Stimulated activated CD4-positive, alpha-beta T cell treated with anti-CD3 and anti-CD28 coated beads, Interleukin-15, amount 100 ng/mL, for 1 hour (primary cell): ENCODE measurements at places on chromosomes 2 and 18.

GRCh38 chr2:67251741-67252140, 145.4 kb upstream of the ETAA1 start:
- DNase-seq = no peak

DNA sequence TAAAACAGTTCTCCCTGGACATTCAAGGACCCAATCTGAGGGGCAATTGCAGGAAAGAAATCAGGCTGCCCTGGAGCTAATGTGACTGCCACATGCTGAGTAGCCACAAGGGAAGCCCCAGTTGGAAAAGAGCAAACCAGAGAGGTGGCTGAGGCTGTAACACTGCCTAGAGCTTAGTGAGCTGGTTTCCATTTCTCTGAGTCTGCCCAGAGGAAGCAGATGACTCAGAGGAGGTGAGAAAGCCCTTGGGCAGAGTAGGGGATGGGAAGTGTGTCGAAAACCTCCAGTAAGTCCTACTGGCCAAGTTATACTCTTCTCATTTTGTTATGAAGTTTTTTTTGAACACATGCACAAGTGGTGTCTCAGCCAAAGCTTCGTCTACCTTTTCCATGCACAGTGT, 753.0 kb downstream of the CNTNAP5 start:
- no peak for DNase-seq

DNA sequence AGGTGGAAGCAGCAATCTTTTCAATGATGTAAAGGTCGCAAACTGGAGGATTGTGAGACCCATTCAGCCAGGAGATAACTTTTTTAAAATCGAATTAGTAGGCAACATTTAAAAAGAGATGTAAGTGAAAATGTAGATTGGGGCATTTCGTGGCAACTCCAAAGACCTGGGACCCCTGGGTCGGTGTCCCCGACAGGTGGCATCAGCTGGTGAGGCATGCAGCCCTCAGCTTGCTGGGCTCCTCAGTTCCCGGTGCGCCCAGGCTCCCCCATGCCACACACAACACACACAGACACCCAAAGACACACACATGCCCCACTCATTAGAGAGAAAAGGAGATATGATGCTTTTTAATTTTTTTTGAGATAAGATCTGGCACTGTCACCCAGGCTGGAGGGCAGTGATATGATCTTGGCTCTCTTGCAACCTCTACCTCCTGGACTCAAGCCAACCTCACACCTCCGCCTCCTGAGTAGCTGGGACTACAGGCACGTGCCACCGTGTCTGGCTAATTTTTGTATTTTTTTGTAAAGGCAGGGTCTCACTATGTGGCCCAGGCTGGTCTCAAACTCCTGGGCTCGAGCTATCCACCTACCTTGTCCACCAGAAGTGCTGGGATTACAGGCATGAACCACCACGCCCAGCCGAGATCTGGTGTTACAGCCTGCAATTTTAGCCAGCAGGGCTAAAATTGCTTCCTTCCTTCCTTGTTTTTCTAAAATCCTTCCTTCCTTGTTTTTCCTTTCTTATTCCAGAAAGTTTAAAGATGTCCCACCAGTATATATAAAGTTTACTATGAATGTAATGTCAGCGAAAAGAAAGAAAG, 122.6 kb upstream of the EPAS1 start:
- no peak for DNase-seq

GRCh38 chr2:199495147-199495546, 37.4 kb upstream of the SATB2 start:
- DNase-seq = no peak

DNA sequence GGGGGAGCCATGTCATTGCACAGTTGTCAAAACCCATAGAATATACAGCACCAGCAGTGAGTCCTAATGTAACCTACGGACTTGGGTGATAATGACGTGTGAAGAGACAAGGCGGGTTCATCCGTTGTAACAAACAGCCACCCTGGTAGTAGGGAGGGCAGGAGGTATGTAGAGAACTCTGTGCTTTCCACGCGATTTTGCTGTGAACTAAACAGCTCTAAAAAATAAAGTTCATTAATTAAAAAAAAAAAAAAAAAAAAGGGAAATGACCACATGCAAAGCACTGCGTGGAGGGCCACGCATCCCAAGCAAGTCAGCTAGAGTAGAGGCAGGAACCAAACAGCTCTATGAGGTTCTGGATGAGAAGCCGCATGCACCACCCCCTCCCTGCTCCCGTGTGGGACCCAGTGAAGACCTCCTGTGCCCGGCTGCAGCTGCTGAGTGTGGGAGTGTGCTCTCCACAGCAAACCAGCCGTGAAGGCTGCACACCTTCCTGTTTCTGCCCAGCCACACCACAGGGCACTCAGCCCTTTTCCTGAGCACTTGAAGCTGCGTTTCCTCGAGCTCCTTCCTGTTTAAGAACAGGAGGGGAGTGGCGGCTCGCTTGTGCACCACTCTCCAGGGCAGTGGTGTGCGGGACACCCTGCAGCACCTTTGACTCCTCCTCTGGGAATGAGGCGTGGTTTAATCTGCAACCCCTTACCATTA, 65.6 kb downstream of the ODC1 start:
- no peak for DNase-seq

DNA sequence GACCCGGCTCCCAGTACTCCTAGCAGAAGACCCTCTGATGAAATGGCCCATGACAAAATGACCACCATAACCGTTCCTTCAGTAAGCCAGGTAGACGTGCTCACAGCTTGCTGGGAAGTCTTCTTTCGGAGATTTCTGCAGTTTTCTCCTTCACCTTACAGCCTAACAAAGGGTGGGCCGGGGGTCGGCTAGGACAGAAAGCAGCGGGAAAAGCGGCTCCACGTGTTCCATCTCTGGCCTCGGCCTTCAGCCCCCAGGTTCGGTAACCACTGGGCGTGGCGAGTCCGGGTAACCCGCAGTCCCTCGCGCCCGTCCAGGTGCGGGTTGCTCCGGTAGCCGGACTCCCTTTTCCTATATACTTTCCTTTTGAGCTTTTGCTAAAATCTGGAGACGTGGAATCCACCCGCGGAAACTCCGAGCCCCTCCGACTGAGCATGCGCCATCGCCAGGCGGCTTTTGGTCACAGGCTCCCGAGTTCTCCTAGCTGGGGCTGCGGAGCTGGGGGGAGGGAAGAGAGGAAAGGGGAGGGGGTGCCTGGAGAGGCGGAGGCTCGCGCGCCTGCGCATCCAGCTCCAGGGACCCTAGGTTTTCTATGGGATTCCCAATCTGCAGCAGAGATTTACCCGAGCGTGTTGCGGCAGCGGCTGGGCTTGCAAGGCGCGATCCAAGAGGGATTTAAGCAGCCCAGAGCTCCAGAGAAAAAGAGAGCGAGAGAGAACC, at the start of gene VSNL1:
VSNL1 (plus strand) TSS at position 604 of the 720 bp plus-strand sequence. CDS start 51,379 bp downstream, outside the sequence.
- no peak for DNase-seq

DNA sequence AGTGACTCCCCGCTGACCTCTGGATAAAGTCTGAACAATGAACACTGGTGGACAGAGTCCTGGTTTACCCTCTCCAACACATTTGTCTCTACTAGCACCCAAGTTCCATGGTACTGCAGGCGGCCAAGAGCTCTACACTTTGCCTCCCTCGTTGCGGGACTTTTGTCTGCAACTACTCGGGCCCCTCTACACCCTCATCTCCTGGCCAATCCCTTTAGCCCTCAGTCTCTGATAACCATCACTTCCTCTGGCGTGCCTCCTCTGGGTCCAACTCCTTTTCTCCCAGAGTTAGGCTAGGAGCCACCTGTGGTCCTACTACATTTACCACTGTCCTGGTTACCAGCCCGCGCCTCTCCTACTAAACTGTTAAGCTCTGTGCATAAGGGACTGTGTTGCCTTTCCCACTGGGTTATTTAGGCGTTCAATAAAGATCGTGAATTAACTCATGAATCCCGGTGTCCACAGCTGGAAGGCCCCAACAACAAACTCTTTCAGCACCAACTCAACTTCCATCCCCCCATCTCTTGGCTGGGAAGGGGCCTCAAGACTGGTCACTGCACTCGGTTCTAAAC, 757 bp downstream of the HDHD2 start:
- no peak for DNase-seq

GRCh38 chr2:45851111-45851510, 199.6 kb downstream of the PRKCE start:
- no peak for DNase-seq
